ENCODE measurements at places on chromosomes 13 and 19.

DNA sequence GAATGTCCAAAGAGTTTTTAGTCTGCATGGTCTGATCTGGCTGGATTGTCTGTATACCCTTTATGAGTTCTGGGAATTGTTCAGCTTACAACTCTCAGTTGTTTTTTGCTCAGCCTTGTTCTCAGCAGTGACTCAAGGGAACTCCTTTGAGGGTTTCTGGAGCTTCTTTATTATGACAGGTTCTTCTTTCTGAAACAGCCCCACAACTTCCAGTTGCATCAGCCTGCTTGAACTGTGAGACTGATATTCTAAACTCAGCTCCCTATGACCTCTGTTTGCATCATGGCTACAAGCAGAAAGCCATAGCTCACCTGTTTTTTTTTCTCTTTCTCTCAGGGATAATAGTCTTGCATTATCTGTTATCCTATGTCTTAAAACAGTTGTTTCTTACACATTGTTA is 85.0 kb downstream of the TDRD3 start:
- no peak for DNase-seq

DNA sequence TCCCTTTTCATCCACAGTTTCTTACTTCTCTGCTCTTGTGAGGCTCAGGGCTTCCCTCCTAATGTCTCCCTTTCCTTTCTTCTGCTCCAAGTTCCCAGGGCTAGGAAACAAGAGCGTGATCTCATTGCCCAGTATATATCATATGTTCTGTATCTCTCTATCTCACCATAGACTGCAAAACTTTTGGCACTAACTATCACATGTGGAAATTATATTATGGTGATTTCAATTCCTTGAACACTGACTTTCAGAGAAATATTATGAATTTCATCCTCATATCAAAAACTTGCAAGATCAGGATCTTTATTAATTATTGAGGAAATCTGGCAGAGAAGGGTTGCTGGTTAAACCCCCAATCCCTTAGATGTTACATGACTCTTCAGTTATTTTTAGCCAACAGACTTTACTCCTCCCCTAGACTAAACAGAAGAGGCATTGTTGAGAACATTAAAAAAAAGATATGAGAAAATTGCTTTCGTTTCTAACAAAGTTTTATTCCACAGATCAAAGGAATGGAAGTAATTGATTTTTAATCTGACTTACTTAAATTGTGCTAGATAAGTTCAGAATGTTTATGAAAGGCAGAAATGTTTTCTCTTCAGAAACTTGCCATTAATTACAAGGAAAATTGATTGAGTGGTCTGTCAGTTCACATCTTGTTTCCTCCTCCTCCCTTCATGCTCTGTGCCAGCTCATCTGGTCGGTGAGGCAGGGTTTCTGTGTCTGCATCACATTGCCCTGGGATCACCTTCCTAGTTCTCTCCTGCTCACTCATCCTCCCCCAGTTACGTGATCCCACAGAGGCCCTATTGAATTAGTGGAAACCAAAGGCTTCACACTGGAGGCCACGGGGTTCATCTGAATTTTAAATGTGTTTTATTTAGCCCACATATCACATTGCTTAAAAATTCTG is 378.5 kb downstream of the LMO7 start:
- DNase-seq = no peak

- DNase-seq = no peak
Observed at GRCh38 chr13:85654227-85654626, 145.0 kb downstream of the SLITRK6 start.

DNA sequence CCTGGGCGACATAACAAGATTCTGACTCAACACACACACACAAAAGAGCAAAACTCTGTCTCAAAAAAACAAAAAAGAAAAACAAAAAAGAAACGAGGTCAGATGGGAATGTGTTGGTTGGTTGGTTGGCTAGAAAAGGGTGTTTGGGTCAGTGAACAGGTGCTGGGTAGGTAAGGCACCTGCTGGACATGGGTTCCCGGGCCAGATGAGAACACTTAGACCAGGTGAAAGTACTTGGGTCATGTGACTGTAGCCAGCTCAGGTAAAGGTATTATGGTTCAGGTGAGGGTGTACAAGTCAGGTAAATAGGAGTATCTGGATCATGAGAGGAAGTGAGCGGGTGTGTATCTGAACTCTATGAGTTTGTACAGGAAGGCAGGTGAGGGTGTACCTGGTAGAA is 14.5 kb upstream of the ZNF414 start:
- DNase-seq = no peak

DNA sequence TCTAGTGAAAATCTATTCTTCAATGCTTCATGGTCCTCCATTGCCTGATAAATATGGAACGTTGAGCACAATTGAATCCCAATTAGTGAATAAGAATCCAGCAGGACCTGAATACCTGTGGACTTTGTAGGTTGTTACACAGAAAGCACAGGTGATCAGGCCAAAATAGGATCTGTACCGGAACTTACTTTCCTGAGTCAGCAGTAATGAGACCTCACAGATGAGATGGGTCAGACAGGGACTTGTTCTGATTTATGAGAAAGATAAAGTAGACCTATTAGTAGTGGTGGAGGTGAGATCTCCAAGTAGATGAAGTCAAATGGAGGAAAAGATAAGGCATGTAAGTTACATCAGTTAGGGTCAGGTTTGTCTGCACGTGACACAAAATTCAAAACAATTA is 351.1 kb downstream of the MTUS2 start:
- no peak for DNase-seq

Data from activated naive CD4-positive, alpha-beta T cell treated with Interleukin-2 at 50 U/mL for 16 hours (primary cell).